ENCODE measurements at places on chromosomes 3 and 15.

DNA sequence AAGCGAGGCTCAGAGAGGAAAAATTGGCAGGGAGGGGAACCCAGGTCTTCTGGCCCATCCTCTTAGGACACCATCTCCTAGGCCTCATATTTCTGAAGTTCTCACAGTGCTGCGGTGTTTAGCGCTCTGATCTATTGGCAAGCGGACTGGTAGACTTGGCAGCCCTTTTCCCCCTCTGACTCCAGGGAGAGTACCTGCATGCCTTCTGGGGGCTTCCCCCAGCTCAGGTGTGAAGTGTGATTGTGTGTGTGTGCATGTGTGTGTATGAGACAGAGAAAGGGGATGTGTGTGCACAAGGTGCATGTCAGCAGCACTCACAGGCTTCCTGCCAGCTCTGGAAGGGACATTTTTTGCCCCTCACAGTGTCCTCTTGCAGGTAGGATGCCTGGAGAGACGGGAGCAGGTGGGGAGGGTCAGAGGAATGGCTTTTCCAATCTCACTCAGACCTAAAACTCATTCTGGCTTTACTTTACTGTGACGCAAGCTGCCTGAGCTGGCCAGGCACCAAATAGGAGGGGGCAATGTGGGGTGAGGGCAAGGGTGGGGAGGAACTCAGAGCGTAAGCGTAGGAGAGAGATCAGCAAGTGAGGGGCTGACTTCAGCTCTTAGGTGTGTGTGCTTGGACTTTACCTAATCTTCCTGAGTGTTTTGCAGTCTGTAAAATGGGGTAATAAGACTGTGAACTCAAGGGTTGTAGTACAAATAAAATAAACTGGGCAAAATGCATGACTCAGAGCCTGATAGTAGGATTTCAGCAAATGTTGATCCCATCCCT is 4.0 kb upstream of the IL17RE start:
- DNase-seq = no peak

DNA sequence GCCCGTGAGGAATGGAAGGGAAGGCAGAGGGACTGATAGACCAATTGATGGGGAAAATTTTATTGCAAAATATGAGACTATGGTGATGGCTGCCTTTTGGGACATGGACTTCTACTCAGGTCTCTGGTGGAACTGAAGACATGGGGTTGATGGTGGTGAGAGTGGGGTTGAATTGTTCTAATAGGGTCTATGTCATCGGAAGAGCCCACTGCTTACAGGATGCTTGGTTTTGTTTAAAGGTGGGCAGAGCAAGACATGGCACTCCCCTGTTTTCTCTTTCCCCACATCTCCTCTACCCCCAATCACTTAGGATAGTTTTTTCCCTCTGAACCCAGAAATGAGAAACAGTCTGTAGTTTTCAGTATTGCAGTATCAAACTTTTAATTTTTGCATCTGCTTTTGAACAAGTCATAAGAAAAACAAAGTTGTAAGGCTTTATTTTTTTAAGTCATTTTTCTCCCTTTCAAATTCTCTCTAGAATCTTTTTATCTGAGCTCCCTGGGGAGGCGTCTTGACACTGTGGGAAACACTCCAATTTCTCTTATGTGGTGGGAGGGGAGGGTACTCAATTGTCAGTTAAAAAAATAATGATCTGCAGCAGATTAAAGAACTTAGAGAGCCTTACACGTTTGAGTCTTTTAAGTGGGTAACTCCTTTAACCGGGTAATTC is 276.2 kb upstream of the TBC1D5 start:
- DNase-seq = no peak

GRCh38 chr15:69303337-69304181 is 4.8 kb downstream of the PAQR5 start:
- no peak for DNase-seq

DNA sequence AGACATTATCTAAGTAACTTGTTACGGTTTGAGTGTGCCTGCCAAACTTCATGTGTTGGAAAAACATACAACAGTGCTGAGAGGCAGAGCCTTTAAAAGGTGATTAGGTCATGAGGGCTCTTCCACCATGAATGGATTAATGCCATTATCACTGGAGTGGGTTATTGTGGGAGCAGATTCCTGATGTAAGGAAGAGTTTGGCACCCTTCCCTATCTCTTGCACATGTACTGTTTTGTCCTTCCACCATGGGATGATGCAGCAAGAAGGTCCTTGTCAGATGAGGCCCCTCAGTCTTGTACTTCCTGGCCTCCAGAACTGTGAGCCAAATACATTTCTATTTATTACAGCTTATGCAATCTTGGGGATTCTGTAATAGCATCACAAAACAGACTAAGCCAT is 413.9 kb downstream of the EPHA3 start:
- no peak for DNase-seq

- no peak for DNase-seq
Measured at GRCh38 chr3:128374746-128375445, 91.8 kb downstream of the DNAJB8 start.

- no peak for DNase-seq
Measured at GRCh38 chr3:182671942-182672341, 121.4 kb upstream of the ATP11B start.

DNA sequence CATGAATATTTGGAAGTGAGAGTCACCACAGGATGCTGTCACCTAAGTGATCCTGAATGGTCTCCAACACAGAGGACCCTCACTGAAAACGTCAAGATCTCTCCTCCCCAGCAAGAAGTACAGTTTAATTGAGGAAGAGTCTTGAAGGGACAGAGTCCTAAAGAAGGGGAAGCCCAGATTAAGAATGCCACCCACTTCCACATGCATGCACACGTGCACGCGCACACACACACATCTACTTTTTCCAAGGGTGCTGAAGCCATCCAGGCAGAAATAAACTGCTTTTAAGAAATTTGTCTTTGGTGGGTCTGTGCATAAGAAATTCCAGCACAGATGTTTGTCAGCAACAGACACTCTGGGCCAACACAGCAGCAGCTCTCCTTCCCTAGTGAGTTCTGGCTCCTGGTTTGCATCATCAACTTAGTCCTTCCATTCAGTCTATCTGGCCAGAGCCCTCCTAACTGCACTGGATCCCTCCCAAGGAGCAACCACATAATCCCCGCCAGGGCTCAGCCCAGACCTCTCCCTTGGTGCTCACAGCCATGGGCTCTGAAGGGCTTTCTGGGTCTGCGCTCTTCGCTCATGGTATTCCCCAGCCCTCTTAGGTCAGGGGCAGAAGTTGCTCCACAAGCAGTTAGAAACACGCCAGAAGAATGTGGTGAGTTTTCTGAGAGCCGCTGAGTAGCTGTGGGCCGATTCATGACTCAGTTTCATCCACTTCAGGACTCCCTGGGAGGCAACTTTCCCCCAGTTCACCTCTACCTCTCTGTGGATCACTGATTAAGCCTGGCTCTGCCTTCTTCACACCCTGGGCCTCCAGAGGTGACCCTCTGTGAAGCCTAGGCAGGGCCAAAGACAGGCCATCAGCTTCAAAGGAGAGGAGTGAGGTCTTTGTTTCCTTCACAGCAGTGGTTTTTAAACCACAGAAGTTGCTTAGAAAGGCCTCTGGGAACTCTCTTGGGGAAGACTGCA is 132.6 kb upstream of the LIPC start:
- peak; percentile 66 for DNase-seq

DNA sequence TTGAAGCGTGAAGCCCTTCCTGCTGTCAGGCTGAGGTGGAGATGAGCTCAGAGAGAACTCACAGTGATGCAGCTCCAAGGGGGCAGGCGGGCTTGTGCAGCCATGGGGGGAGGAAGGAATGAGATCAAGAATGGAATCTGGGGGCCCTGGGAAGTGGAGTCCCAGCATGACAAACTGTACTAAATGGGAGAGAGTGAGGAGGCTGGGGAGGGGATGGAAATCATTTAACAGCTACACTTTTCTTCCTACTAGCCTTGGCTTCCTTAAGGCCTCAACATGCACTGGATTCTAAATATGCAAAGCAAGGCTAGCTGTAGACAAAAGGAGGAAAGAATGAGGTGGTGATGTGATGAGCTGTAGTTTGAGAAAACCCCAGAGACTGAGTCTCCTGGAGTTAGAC is 133.9 kb downstream of the EEFSEC start:
- DNase-seq = no peak

GRCh38 chr3:58342676-58343075 is 10.0 kb downstream of the PXK start:
- DNase-seq = no peak

DNA sequence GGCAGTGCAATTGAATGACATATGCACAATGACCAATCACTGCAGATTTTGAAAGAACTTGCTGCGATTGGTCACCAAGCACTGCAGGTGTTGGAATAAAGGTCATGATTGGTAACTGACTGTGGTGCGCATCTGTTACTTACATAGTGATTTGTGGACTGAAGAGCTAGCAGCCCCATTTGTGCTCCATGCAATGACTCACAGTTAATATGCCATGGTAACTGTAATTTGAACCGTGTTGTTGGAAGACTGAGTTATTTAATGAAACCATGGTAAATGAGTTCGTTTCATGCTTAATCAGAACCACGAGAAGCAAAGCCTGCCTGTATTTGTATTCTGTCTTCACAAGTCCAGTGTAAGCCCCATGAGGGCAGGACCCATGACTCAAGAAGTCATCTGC is 220.5 kb downstream of the TJP1 start:
- DNase-seq = no peak

DNA sequence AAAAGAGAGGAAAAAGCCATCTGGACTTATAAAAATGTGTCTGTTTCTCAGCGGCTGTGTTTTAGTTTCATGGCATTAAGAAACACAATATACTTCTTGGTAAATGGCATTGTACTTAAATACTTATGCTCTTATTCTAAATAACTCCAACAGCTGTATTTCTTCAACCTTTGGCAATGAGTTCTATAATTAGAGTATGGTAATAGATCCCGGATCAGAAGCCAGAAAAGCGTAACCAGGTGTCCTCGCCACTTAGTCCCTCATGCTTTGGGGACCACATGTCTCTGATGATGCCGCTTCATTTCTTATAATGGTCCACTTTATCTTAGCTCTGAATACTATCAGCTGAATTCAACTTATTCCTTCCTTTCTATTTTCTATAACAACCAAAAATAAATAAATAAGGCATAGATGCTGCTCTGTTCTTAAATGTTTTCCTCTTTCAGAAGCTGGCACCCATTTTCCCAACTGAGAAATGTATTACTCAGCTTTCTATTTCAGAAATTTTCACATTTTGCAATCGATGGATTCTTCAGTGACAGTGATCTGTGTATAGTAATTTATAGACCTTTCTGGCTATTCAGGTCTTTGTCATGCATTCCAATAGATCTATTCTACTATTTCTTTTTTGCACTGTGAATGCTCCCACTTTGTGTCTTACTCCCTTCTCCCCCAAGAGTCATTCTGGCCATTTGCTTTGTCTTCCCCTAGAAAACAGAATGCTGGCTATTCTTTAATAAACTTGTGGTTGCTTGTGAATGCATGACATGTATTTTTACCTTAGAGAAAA is 87.6 kb upstream of the KBTBD8 start:
- DNase-seq = no peak

DNA sequence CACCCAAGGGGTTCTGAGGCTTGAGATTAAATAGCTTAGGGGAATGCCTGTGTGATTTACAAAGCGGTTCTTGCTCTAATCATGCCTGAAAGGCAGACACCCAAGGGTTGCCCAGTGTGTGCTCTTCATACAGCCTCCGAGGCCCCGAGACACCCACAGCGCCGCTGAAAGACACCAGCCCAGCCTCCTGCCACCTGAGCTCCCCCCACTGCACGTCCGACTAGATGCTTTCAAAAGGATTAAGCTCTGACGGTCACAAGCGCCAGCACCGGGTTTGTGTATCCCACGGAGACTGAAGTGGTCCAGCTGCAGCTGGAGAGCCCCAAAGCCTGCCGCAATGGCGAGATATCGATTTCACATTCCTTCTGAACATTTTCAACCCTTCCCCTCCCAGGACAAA is 50.3 kb downstream of the SPATA12 start:
- no peak for DNase-seq

GRCh38 chr3:134457376-134458074 is 28.3 kb downstream of the ANAPC13 start:
- DNase-seq = no peak

DNA sequence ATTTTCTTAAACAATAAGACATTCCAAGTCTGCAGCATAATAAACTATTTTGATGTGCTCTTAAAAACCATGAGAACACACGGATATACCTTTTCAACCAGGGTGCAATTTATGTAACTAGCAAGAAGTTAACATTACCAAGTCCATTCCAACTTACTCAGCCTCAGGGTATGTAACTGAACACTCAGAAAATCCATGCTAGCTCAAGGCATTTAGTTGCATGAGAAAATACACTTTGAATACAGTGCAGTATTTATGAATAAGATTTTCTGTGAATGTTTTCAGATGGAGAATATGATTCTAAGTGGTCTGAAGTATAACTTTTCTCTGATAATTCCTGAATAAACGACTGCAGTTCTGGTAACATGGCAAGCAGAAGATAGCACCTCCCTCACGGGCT is 124.3 kb downstream of the SNRK start:
- DNase-seq = no peak

DNA sequence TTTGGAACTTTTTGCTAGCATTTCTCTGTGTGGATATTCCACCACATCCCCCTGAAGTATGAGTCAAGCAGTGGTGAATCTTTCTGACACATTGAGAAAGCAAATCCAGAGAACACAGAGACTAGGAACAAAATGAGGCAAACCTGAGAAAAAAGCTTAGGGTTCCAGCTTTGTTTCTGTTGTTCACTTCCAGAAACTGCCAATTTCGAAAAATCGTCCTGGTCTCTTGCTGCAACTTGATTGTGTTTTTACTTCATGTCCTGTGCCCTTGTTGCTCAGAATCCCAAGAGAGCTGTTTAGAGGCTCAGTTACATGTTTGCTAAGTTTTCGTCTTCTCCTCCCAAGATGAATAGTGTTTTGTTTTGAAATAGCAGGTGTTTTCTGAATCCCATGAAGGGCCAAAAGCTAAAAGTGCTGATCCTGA is 13.7 kb downstream of the MAP2K1 start:
- DNase-seq = peak; percentile 17

- DNase-seq = peak; percentile 77
Measured at GRCh38 chr3:16864610-16865313, 20.0 kb upstream of the PLCL2 start.

- no peak for DNase-seq
Measured at GRCh38 chr3:181549266-181549665, 162.5 kb upstream of the SOX2 start.

GRCh38 chr3:55013145-55013925 is 85.5 kb upstream of the LRTM1 start:
- peak; percentile 26 for DNase-seq
